ENCODE measurements at places on chromosomes 6 and 20.
A peak's percentile ranks its signal among the peaks of the same experiment; 100 is the strongest.

- H3K27ac ChIP-seq, result no peak overlapping the region
- peaks cover 10% of the 10 kb centered on the region for H3K36me3 ChIP-seq
- no peaks in the 10 kb centered on the region for H3K4me1 ChIP-seq
Measured at GRCh38 chr6:108323710-108324466, 29.0 kb downstream of the AFG1L start.

DNA sequence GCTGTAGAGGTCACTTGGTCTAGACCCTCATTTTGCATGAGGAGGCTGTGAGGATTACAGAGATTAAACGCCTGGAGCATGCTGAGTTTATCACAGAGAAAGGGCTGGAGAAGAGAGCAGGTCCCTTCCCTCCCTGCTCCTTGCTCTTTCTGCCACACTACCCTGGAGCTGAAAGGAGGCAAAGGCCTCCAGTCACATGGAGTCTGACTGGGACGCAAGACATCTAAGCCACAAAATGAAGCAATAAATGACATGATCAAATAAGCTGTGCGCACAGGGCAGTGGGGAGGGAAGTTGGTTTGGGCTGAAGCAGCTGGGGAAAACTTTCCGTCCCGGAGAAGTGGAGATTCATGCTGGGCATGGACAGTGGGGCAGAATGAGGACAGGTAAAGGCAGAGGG is 33.3 kb downstream of the ATXN1 start:
- H3K27ac ChIP-seq, result no peak overlapping the region
- no peak overlapping the region for H3K4me3 ChIP-seq
- no peaks in the 10 kb centered on the region for H3K27me3 ChIP-seq
- H3K36me3 ChIP-seq, result no peaks in the 10 kb centered on the region
- H3K4me1 ChIP-seq, result peaks cover 64% of the 10 kb centered on the region

DNA sequence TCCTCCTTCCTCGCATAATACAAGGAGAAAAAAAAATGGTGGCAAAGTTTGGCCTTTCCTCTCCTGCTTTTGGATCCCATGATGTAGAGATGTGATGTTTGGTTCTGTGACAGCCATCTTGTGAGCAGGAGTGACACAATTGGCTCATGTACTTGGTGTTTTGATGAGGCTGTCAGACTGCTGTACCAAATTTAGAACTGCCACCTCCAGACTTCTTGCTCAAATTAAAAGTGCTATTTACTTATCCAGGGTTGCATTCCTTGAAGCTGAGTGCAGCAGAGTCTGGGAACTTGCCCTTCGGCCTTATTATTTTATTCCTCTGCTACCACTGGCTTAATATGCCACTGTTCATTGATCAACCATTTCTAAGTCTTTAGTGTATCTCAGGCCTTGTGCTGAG is 21.9 kb downstream of the BCAS1 start:
- no peak overlapping the region for H3K4me3 ChIP-seq
- H3K36me3 ChIP-seq, result no peaks in the 10 kb centered on the region
- peaks cover 11% of the 10 kb centered on the region for H3K4me1 ChIP-seq
- no peaks in the 10 kb centered on the region for H3K27me3 ChIP-seq
- no peak for DNase-seq

- no peak overlapping the region for H3K4me3 ChIP-seq
- no peak for DNase-seq
- no peaks in the 10 kb centered on the region for H3K36me3 ChIP-seq
- H3K4me1 ChIP-seq, result no peaks in the 10 kb centered on the region
- H3K27me3 ChIP-seq, result no peaks in the 10 kb centered on the region
Measured at GRCh38 chr6:134712311-134712710, 237.6 kb downstream of the ALDH8A1 start.

DNA sequence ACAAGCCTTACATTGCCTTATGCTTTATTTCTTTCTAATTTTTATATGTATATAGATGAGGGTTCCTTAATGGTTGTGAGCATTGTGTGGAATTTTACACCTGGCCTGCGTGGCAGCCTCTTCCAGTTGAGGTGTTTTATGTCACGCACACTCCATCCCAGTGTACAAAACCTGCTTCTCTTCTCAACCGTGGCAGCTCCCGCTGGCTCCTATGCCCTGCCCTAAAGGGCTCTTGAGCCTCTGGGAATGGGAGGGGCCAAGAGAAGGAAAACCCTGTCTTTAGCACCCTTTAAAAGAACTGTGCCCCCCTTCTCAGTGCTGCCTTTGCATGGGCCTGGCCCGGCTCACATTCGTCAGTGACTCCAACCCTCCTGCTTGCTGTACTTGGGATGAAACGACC is 4.3 kb upstream of the DNAJC5 start:
- H3K4me1 ChIP-seq, result peaks cover 24% of the 10 kb centered on the region
- no peak overlapping the region for H3K4me3 ChIP-seq
- H3K27me3 ChIP-seq, result no peaks in the 10 kb centered on the region
- peak overlapping the region; percentile 24 for H3K27ac ChIP-seq
- peaks cover 26% of the 10 kb centered on the region for H3K36me3 ChIP-seq

GRCh38 chr6:158085261-158086053 is 82.6 kb downstream of the SERAC1 start:
- DNase-seq, result no peak
- no peaks in the 10 kb centered on the region for H3K4me1 ChIP-seq
- no peak overlapping the region for H3K27ac ChIP-seq
- no peaks in the 10 kb centered on the region for H3K36me3 ChIP-seq
- no peak overlapping the region for H3K4me3 ChIP-seq

DNA sequence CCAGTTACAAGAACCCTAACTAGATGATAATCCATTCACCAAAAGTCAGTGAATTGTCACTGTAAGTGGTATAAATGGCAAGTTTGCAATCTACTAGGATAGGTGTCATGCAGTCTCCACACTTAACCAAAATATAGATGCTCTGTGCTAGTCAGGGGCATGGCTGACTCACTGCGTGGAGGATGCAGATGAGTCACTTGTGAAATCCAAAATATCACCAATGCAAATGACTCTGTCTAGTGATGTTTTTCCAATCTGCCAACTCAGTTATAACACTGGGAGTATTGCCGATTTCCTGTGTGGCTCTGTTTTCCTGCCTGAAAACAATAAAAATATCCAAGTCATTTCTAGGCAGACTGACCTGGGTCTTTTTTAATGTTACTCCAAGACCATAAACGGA is 47.8 kb upstream of the NRSN1 start:
- no peaks in the 10 kb centered on the region for H3K4me1 ChIP-seq
- no peak for DNase-seq
- no peaks in the 10 kb centered on the region for H3K27me3 ChIP-seq
- H3K36me3 ChIP-seq, result no peaks in the 10 kb centered on the region

- peaks cover 32% of the 10 kb centered on the region for H3K4me1 ChIP-seq
- H3K27me3 ChIP-seq, result no peaks in the 10 kb centered on the region
- no peak for DNase-seq
- peak overlapping the region; percentile 53 for H3K27ac ChIP-seq
Measured at GRCh38 chr6:168035098-168035660, 37.7 kb downstream of the KIF25 start.

DNA sequence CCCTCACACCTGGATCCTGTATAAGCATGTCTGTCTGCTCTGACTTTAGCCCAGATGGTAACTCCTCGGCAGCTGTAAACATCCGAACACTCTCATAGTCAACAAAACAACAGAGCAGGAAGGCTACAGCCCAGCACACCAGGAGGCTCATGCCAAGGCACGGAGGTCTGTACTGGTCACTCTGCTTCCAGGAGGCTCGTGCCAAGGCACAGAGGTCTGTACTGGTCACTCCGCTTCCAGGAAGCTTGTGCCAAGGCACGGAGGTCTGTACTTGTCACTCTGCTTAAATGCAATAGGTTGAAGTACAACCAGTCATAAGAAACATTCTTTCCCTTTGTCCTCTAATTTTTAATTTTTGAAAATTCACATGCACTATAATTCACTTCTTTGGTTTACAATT is 190.1 kb upstream of the CDH4 start:
- no peaks in the 10 kb centered on the region for H3K36me3 ChIP-seq
- H3K27me3 ChIP-seq, result no peaks in the 10 kb centered on the region
- no peaks in the 10 kb centered on the region for H3K4me1 ChIP-seq

DNA sequence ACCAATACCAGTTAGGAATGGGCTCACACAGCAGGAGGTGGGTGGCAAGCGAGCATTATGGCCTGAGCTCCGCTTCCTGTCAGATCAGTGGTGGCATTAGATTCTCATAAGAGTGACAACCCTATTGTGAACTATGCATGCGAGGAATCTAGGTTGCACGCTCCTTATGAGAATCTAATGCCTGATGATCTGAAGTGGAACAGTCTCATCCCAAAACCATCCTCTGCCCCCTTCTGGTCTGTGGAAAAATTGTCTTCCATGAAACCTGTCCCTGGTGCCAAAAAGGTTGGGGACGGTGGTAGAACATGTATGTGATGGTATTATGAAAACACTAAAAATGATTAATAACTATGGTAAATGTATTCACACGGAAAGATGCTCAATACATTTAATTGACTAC is 99.7 kb upstream of the HIVEP1 start:
- no peaks in the 10 kb centered on the region for H3K27me3 ChIP-seq
- no peak overlapping the region for H3K27ac ChIP-seq
- H3K4me1 ChIP-seq, result no peaks in the 10 kb centered on the region
- no peak overlapping the region for H3K4me3 ChIP-seq
- no peaks in the 10 kb centered on the region for H3K36me3 ChIP-seq

GRCh38 chr20:57711826-57712225 is 2.0 kb upstream of the PMEPA1 start:
- H3K4me3 ChIP-seq, result no peak overlapping the region
- no peak overlapping the region for H3K27ac ChIP-seq
- no peaks in the 10 kb centered on the region for H3K36me3 ChIP-seq
- DNase-seq, result no peak

DNA sequence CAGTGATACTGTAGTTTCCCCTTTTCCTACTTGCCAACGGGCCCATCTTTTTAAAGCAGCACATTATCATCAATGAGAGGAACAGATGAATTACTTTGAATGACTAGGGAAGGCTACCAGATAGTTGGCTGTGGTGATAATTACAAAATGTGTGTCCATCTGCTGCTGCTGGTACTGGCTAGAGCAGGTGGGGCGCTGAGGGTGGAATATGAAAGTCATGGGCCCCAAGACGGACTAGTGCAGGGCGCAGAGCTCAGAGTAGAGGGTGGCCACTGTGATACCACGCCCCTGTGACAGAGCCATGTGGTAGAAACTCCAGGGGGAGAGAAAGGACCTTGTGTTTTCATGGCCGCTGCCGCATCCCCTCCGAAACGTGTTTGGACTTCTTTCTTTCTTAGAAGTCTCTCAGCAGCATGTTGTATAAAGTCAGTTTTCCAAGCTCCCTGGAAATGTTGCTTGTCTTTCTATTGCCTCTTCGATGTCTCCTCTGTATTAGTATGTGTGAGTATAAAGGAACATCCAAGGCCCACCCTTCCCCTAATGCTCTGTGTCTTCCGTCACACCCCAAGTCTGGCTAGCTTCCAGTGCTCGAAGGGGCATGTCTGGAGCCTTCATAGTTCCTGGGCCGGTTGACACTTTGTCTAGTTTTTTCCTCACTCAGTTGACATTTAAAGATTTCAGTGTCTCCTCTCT is 88.1 kb downstream of the PPP1R14C start:
- H3K27me3 ChIP-seq, result no peaks in the 10 kb centered on the region
- no peak for DNase-seq
- H3K4me1 ChIP-seq, result no peaks in the 10 kb centered on the region
- H3K4me3 ChIP-seq, result no peak overlapping the region
- no peak overlapping the region for H3K27ac ChIP-seq
- no peaks in the 10 kb centered on the region for H3K36me3 ChIP-seq

GRCh38 chr6:15945593-15946159 is 183.2 kb upstream of the MYLIP start:
- H3K27ac ChIP-seq, result no peak overlapping the region
- no peaks in the 10 kb centered on the region for H3K36me3 ChIP-seq
- no peak overlapping the region for H3K4me3 ChIP-seq
- no peaks in the 10 kb centered on the region for H3K27me3 ChIP-seq
- H3K4me1 ChIP-seq, result no peaks in the 10 kb centered on the region

GRCh38 chr6:92404281-92404680 is 1015.1 kb downstream of the EPHA7 start:
- no peak overlapping the region for H3K4me3 ChIP-seq
- H3K27me3 ChIP-seq, result no peaks in the 10 kb centered on the region
- H3K27ac ChIP-seq, result no peak overlapping the region

GRCh38 chr20:17024513-17025119 is 202.2 kb upstream of the PCSK2 start:
- no peak overlapping the region for H3K27ac ChIP-seq
- H3K4me3 ChIP-seq, result no peak overlapping the region

DNA sequence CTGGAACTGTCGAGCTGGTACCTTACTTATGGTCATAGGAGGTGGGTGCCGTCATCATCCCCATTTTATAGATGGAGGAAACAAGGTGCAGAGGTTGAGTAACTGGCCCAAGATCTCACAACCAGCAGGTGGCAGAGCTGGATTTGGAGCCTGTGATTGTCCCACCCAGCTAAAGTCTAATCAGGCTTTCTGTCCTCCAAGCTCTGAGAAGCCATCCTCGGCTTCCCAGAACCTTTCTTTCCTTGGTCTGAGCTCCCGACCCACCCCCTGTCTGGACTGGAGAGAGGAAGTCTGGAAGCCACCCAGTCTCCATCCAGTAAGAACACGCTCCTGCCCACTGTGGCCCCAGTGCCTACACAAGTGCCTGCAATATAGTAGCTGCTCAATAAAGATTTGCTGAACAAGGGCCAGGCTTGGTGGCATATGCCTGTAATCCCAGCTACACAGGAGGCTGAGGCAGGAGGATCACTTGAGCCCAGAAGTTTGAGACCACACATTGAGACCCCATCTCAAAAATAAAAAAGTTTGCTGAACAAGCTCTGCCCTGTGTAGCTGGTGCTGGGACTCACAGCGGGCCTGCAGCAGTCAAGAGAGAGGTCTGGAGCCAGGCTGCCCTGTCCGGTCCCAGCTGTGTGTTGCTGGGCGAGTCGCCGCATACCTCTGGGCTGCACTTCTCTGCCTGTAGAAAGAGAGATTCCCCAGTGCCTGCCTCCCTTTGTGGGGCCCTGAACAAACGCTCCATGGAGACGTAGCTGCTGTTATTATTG is 32.5 kb upstream of the DLGAP4 start:
- no peak overlapping the region for H3K4me3 ChIP-seq
- no peaks in the 10 kb centered on the region for H3K36me3 ChIP-seq
- H3K27ac ChIP-seq, result no peak overlapping the region
- DNase-seq, result no peak

DNA sequence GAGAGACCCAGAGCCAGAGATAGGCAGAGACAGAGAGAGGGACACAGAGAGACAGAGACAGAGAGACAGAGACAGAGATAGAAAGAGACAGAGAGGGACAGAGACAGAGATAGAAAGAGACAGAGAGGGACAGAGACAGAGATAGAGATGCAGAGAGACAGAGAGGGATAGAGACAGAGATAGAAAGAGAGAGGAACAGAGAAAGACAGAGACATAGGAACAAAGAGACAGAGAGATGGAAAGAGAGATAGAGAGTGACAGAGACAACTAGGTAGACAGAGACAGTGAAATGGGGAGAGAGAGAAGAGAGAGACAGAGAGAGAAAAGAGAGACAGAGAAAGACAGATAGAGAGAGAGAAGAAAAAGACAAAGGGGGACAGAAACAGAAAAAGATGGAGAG is 165.4 kb upstream of the FOXQ1 start:
- H3K4me1 ChIP-seq, result peaks cover 7% of the 10 kb centered on the region
- no peaks in the 10 kb centered on the region for H3K27me3 ChIP-seq
- H3K27ac ChIP-seq, result no peak overlapping the region
- no peak for DNase-seq
- H3K4me3 ChIP-seq, result no peak overlapping the region
- H3K36me3 ChIP-seq, result no peaks in the 10 kb centered on the region

Measured in vagina (tissue), 2 donors.